Natural killer cell treated with Interleukin-12 subunit alpha and Interleukin-12 subunit beta and Interleukin-15 and Interleukin-18, amount 100 ng/mL, for 72 hours (primary cell): ENCODE measurements at places on chromosomes 13 and 19.
A peak's percentile ranks its signal among the peaks of the same experiment; 100 is the strongest.

- no peak for DNase-seq
Measured at GRCh38 chr19:46861691-46862502, 1.1 kb downstream of the ARHGAP35 start.

- DNase-seq: no peak
Measured at GRCh38 chr19:10191347-10191746, 3.4 kb downstream of the DNMT1 start.

DNA sequence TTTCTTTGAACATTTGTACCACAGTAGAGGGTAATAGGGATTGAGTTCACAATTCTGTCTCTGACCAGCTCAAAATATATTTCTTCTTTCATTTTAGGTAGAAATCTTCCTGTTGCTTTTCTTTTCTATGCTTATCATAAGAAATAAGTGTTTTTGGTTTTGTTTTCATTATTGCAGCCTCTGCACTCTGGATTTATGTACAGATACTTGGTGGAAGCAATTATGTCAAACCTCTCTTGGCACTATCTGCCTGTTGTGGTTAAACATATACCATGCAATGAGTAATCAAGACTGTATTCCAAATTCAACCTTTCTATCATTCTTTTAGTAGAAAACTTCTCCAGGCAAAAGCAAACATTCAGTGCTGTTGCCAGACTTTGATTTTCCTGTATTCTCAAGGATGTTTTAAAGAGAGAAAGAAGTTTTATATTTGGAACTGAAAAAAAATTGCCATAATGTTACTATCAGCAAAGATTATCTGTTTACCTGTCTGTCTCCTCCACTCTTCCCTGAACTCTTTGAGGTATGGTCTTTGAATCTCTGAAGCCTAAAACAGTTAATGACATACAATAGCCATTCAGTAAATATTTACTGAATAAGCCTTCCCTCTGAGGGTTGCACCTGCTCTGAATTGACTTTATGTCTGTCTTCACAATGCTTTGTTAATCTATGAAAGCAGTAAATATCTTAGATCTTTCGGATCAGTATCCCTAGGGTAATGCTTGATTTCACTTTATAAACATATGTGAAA is 612.5 kb upstream of the PRR20A start:
- no peak for DNase-seq

GRCh38 chr19:1417145-1417544 is 9.8 kb downstream of the DAZAP1 start:
- DNase-seq: no peak

GRCh38 chr13:81568824-81569223 is 1227.9 kb upstream of the SPRY2 start:
- DNase-seq: no peak

DNA sequence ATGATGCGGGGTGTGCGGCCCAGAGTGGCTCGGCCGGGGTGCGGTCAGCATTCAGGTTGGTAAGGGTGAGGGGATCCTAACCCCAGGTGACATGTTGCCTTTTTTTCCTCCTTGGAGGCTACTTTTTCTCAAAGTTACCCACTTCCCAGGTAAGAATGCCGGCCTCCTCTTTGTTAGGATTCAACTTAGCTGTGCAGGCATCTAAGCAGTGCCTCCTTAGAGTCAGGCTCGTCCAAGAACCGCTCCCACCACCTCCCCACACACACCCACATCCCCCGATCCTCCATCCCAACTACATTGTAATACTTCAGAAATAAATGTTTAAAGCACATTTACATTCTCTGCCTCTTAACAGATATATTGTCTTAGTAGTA is 733 bp upstream of the ENOX1 start:
- DNase-seq: no peak

- DNase-seq: no peak
Measured at GRCh38 chr13:99803141-99803540, 168.4 kb downstream of the ZIC5 start.

GRCh38 chr19:42412227-42412626 is 15.0 kb downstream of the LIPE start:
- no peak for DNase-seq

- no peak for DNase-seq
Measured at GRCh38 chr13:51333421-51333820, 6.1 kb upstream of the SERPINE3 start.

- no peak for DNase-seq
Measured at GRCh38 chr13:59398127-59398526, 765.6 kb downstream of the DIAPH3 start.

GRCh38 chr13:40120288-40120687 is 464.8 kb downstream of the COG6 start:
- no peak for DNase-seq

DNA sequence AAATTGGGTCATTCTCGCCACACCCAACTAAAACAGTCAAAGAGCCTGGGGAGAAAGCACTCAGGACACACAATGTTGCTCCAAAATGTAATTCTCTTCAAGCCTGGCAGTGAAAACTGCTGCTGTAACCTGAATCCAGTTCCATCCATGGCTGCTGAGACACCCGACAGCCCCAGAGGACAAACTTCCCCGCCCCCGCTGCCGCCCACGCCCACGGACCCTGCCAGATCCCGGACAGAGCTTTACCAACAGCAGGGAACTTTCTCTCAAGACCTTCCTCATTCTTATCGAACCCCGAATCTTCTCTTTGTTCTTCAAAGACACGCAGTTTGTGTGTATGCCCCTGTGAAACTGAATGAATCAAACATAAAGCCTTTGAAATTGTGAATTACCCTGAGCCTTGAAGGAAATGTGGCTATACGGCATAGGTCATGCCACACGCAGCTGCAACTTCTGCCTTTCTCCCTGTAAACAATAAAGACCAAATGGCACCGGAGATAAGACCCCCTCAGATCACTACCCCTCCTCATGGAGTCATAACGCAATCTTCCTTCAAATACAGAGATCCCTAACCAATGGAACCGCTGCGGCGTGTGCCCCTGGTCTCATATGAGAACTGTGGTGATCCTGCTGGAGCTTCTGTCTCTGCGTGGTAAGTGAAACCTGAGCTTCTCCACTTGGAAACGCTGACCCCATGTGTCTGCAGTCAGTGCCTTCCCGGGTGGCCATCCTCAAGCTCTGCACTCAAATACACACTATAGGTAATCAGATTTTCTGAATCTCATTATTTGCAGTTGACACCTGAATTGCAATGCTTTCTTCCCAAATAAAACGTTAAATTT is 4.8 kb upstream of the LAMP1 start:
- DNase-seq: no peak

DNA sequence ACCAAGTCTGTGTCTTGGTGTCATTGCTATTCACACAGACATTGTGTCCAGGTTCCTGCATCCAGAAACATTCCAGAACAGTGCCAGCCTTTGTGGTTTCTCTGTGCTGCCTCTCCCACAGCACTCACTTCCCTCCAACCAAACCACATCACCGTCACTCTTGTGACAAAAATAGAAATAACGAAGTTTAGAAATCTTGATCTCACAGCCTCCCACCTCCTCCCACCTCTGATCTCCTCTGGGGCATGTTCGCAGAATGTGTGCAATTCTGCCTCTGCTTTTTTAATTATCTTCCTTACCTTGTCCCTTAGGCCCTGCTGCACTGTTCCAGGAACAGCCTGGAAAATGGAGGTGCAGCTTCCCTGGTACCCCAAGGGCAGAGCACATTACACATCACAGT is 8.7 kb upstream of the SERPINE3 start:
- no peak for DNase-seq

- DNase-seq: no peak
Measured at GRCh38 chr19:39677961-39678889, 22.5 kb downstream of the LGALS16 start.

- no peak for DNase-seq
Measured at GRCh38 chr13:104206450-104207044, 1140.3 kb upstream of the SLC10A2 start.

- DNase-seq: no peak
Measured at GRCh38 chr19:43780706-43781525, at the start of gene KCNN4. Gene KCNN4 (minus strand): TSS chr19:43780973. CDS start chr19:43780861, 112 bp downstream.

- no peak for DNase-seq
Measured at GRCh38 chr13:30881191-30881651, 24.9 kb upstream of the MEDAG start.

DNA sequence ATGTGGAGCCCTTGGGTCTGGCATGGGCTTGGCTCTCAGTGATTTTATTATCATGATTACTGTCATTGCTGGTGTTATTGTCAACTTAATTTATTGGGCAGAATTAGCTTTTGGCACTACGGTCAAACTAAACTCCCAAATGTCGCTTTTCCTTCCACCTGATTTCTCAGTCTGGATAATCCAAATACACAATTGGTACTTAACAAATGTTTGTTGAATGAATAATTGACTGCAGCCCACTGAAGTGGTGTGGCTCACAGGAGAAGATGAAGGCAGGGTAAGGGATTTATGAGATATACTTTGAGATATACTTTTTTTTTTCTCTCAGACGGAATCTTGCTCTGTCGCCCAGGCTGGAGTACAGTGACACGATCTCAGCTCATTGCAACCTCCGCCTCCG is 1.5 kb downstream of the COLGALT1 start:
- no peak for DNase-seq

DNA sequence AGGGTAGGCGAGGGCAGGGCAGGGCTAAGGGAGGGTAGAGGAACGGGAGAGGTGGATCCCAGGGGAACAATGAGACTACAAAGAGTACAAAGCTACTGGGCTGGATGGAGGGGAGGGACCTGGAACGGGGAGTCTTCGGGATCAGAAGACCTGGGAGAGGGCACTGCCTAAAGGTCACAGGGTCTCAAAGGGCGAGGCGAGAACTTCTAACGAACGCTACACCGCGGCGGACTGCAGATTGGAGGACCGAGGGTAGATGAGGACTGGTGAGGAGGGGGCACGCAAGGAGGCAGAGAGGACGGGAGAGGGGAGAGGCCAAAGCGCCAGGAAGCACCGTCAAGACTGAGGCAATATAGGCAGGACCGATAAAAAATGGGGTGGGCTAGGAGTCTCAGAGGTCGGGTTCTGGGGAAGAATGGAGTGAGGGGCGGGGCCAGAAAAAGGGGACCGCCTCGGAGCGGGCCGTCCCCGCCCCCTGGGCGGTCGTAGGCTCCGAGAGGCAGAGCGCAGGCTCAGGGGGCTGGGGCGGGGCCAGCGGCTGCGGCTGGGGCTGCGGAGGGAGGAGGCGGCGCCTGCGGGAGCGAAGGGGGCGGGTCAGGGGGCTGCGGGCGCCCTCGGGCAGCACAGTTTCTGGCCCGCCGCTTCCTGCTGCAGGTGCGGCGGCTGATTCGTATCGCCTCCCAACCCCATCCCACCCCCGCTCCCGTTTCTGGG is 1.3 kb upstream of the KCNC3 start:
- peak; percentile 71 for DNase-seq

DNA sequence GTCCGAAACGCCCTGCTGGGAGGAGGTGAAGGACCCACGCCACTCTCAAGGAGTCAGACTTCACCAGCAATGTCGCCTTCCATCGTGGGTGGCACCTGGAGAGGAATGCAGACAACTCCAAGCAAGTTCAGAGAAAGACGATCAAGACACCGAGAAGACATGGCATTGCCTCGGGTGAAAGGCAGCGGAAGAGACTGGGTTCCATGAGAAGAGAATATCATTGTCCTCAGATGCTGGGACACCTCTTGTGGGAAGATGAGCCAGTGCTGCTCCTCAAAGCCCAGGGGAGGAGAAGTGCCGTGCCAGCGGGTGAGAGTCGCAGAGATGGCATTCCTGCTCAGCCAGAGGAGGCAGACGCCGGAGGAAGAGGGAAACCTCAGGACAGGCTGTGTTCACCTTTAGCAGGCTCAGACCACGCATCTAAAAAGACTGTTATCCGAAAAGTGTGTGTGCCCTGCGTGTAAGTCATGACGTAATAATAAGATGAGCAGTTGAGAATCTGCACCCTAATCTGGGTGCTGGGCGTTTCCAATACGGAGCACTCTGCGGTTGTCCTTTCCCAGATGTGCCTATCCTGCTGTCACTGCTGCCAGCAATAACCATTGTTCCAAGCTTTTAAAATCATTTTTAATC is 144.6 kb upstream of the SPACA7 start:
- no peak for DNase-seq

DNA sequence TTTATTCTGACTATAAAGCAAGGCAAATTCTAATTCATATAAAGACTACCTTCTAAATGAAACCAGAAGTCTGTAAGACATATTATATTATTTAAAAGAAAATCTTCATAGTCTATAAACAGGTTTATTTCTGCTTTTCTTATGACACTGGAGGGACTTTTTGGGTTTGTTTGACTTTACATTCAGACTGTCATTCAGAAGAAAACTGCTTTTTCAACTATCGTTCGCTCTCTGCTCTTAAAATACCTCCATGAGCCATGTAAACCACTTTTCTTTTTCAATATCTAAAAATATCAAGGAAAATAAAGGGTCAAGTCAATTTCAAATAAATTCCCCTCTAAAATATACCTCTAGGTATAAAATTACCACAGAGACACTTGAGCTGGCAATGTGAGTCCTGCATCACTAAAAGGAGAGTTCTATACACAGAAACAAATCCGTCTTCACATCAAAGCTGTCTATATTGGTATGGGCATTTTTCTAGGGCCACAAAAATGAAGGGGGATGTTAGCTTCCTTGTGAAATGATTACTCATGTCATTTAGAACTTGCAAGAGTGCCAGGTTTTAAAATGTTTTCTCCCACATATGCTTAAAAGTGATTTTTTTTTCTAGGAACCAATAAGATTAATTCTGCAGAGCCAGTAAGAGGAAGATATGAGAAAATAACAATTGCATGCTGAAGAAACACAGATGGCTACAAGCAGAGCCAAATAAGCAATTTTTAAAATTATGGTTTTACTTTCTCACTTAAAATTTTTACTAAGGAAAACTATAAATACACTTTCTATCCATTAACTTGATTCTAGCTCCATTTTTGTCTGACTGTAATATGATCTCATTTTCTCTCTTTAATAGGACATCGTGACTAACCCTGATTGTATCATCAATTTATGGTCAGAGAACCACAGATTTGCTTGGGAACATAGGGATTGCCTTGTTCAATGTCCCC is 181.8 kb downstream of the TBC1D4 start:
- no peak for DNase-seq

GRCh38 chr19:48255376-48256303 is at the start of gene CARD8:
Gene CARD8 (minus strand): TSS chr19:48255912. CDS start chr19:48241020, 14,892 bp downstream.
- peak; percentile 87 for DNase-seq

- DNase-seq: no peak
Measured at GRCh38 chr13:24103782-24104372, 56.6 kb upstream of the SPATA13 start.

DNA sequence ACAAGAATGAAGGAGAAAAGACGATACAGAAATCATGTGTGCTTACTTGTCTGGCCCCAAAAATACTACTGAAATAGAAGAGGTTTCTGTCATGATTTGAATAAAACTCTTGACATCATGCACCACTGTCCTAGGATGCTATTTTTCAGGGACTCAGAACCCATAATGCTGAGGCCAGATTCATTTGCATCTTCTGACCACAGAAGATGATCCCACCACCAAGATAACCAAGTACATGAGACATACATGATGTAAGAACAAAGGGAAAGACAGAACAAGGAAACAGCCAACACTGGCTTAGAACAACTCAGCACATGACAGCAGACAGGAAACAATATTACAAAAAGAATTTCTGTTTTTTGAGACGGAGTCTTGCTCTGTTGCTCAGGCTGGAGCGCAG is 2.5 kb downstream of the ZNF552 start:
- DNase-seq: no peak

DNA sequence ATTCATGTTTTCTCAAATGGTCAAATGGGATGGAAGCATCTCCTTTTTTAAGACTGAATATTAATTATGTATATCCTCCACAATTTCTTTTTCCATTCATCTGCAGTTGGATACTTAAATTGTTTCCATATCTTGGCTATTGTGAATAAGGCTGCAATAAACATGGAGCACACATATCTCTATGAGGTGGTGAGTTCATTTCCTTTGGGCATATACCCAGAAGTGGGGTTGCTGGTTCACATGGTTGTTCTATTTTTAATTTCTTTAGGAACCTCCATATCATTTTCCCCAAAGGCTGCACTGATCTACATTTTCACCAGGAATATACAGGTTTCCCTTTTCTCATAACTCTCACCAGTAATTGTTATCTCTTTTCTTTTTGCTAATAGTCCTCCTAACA is 566.3 kb downstream of the KCTD12 start:
- DNase-seq: no peak
